ENCODE measurements at places on chromosomes 1 and 21.

DNA sequence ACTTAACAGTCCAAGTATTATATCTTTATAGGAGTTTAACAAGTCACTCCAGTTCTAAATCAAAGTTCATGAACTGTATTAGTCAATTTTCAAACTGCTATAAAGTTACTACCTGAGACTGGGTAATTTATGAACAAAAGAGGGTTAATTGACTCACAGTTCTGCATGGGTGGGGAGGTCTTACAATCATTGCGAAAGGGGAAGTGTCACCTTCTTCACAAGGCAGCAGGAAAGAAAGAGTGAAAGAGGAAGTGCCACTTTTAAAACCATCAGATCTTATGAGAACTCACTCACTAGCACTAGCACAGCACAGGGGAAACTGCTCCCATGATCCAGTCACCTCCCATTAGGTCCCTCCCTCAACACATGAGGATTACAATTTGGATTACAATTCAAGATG, 70.0 kb downstream of the CLCA4 start:
- DNase-seq: no peak

DNA sequence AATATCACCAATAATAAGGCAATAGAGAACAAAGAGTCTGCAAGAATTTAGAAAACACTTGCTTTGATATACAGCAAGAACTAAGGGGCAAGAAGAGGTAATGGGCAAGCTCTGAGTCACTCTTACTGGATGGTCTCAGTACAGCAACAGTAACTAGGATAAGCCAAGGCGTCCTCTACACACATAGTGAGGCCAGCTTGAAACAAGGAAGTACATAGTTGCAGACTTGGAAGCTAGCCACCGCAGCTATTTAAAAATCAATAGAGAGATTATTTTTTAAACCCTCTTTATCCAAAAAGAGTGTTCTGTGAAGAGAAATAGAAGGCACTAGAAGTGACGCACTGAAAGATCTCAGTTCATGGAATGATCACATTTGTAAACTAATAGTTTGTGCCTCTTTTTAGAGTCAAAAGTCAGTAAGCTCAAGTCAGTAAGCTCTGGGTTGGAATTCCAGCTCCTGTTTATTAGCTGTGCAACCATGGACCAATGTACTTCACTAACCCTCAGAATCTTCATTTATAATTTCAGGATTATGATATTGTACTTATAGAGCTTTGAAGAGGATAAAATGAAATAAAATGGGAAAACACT, 118.6 kb downstream of the AKT3 start:
- no peak for DNase-seq

GRCh38 chr1:43591181-43591580, 58.8 kb upstream of the KDM4A start:
- no peak for DNase-seq

DNA sequence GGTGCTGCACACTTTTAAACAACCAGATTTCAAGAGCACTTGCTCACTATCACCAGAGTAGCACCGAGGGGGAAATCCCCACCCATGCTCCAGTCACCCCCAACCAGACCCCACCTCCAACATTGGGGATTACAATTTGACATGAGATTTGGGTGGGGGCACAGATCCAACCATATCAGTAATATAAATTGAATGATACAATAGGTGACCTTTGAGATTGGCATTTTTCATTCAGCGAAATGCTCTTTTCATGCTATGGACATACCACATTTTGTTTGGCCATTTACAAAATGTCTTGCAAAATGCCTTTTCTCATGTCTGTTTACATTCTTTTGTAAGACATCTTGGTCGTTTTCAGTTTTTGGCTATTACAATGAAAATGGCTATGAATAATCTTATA, 23.9 kb downstream of the RYR2 start:
- DNase-seq: no peak

GRCh38 chr1:151680391-151680790, 36.2 kb downstream of the CELF3 start:
- DNase-seq: no peak

- no peak for DNase-seq
Measured at GRCh38 chr1:208161656-208162375, 82.4 kb downstream of the PLXNA2 start.

- DNase-seq: no peak
Measured at GRCh38 chr1:221101807-221102605, 222.8 kb downstream of the HLX start.

Data from central memory CD8-positive, alpha-beta T cell (primary cell).